Endothelial cell (in vitro differentiated cells): ENCODE measurements at places on chromosomes 7 and 10.

- DNase-seq = no peak
Measured at GRCh38 chr7:5549096-5549763, 125.6 kb upstream of the TNRC18 start.

- DNase-seq = no peak
Measured at GRCh38 chr7:138506764-138507163, 46.7 kb downstream of the TRIM24 start.

- DNase-seq = no peak
Measured at GRCh38 chr10:48681740-48682139, 2.9 kb upstream of the WDFY4 start.

DNA sequence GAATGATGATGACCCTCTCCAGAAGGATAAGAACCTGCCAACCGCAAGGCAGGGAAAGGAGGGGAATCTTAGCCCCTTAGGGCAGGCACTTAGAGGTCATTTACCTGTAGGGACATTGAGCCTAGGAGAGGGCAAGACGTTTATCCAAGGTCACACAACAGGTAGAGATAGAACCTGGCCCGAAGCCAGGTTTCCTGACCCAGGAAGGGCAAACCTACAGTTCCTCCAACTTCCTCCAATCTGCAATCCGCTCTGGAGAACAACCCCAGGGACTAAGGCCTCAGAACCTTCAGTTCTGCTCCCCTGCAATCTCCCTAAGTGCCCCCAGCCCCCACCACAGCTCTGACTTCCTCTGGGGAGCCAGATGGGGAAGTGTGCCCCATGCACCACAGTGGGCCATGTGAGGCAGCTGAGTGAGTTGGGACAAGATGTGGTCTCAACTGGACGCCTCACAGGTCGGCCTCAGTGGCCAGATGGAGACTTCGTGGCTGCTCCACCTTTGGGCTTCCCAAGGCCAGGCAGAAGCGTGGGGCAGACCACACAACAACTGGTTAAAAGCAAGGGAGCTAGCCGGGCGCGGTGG lies 1.4 kb upstream of the PSAP start:
- DNase-seq = no peak

DNA sequence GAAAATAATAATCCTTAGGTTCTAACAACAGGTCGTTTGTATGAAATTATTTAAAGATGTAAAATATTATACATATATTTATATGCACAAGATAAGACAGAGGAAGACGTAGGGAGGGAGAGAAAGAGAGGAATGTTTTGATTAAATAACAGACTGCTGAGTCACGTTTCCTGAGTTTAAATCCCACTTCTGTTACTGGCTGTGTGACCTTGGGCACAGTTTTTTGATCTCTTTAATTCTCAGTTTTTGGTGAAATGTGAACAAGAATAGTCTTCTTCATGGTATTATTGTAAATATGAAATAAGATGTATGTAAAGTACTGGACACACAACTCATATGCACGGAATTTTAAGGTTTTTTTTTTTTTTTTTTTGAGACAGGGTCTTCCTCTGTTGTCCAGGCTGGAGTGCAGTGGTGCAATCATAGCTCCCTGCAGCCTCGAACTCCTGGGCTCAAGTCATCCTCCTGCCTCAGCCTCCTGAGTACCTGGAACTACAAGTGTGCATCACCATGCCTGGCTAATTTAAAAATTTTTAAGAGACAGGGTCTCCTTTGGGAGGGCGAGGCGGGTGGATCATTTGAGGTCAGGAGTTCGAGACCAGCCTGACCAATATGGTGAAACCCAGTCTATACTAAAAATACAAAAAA lies 42.6 kb downstream of the BAMBI start:
- no peak for DNase-seq

DNA sequence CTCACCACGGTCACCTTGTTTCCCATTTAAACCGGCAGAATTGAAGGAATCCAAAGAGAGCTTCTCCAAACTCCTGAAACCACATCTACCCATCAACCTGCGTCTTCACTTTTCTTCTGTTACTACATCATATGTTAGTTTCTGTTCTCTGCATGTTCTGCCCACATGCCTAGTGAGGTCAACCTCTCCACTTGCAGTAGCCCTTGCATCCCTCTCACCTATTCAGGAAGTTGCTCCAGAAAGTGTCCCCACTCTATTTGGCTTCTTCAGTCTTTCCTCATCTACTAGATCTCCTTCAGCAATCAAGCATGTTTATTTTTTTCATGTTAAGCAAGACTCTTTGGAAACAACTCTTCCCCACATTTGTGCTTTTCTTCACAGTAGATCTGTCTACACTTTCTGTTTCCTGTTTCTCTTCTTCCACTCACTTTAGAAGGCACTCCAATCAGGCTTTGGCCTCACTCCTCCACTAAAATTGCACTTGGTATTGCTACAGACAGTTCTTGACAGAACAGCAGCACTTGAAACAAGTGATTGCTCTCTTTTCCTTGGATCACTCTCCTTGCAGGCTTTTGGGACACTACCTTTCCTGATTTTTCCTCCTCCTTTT lies 7.5 kb downstream of the SAMD9L start:
- no peak for DNase-seq

GRCh38 chr10:69073026-69073425 lies 14.9 kb upstream of the SRGN start:
- DNase-seq = no peak

DNA sequence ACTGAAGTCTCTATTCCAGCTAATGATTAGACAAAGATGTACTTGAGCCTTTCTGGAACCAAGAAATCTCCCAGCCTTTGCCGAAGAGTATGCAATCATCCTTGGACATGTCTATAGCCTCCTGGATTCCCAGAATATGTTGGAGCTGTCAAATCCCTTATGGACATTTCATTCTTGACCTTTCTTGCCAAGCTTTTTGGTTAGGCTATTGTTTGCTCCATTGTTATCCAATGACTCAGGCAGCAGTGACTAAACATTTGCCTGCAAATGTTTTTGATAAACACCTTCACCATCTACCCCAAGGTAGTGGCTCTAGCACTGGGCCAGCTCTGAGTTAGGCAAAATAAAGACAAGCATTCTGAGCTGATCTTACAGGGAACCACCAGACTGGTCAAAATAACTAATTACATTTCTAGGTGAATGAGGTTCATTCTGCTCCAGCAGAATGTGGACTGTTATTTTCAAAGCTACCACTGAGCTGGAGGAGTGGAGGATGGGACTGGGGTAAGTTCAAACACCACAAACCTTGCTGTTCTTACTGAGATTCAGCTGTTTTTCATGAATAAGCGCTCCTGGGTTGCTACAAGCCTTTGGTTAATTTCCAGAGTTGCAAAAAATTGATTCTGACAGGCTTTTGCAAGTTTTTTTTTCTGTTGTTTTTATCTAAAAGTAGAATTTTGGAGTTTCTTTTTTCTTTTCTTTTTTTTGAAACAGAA lies 81.0 kb downstream of the TMEM270 start:
- no peak for DNase-seq

DNA sequence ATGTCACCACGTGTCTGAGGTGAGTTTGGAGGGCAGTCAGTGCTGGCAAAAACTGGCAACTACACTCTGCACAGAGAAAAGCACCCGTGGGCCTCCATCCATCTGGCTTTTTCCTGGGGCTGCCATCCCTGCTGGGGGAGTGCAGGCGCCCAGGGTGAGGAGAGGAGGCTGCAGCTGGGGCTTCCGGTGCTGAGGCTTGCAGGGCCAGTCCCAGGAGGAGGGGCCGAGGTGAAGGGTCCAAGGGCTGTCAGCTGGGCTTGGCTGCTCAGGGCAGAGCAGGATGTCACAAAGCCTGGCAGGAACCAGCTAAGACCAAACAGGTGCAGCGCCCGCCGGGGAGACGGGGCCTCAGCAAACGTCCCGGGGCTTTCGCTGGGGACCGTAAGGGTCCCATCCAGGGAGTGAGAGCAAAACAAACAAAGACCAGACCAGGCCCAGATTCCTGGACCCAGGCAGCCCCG lies 77.2 kb downstream of the CFAP46 start:
- no peak for DNase-seq

- DNase-seq = peak; percentile 82
Measured at GRCh38 chr7:131945313-131945911, 389.0 kb upstream of the PODXL start.

DNA sequence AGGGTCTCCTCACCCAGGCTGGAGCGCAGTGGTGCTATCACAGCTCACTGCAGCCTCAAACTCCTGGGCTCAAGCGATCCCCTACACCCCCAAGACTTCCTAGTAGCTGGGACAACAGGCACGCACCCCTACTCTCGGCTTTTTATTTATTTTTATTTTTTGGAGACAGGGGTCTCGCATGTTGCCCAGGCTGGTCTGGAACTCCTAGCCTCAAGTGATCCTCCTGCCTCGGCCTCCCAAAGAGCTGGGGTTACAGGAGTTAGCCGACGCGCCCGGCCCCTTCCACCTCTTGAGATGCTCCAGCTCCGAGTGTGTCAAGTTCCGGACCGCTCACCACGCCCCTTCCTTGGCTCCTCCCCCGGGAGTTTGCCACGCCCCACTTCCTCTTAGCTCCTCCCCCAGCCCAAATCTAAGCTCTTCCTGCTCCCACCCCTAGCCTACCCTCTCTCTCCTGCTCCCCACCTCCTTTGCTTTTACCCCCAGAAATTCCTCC lies 6.3 kb downstream of the NAT16 start:
- DNase-seq = peak; percentile 32

- DNase-seq = no peak
Measured at GRCh38 chr10:112663234-112664125, 216.5 kb downstream of the VTI1A start.

DNA sequence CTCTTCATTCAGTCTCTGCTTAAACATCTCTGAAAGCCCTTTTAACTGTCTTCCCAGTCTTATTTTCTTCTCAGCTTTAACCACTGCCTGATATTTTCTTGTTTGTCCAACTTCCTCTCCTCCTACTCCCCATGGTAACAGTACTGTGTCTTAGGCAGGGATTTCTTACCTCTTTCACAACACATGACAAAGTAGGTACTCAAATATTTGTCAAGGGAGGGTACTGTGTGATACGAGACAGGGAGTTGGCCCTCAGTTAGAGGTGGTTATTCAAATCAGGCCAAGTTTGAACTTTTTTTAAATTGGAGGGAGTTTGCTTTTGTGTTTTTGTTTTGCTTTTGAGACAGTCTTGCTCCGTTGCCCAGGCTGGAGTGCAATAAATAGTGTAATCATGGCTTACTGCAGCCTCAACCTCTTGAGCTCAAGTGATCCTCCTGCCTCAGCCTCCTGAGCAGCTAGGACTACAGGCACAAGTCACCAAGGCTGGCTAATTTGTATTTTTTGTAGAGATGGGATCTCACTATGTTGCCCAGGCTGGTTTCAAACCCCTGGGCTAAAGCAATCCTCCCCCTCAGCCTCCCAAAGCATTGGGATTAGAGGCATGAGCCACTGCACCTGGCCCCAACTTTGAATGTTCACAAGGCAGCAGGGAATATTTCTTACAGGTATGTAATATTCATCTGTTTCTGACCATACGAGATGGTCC lies 2.5 kb upstream of the KPNA7 start:
- no peak for DNase-seq

GRCh38 chr7:95297041-95297440 lies 27.3 kb downstream of the PON1 start:
- no peak for DNase-seq

- no peak for DNase-seq
Measured at GRCh38 chr10:78866731-78867554, 201.8 kb upstream of the ZMIZ1 start.

DNA sequence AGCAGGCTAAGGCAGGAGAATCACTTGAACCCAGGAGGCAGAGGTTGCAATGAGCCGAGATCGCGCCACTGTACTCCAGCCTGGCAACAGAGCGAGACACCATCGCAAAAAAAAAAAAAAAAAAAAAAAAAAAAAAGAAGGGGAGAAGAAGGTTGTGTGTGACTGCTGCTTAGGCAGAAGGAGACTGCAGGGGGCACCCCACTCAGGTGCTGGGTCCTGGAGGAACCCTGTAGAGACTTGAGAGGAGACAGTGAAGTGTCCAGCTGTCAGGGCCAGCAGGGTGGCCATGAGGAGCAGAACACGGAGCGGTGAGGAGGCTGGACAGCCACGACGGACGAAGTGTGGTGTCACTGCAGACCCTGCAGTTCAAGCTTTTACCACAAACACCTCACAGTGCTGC lies 99.0 kb upstream of the NMT2 start:
- DNase-seq = no peak
